Spleen (tissue), 13 donors: ENCODE measurements at places on chromosomes 2 and 18.
A peak's percentile ranks its signal among the peaks of the same experiment; 100 is the strongest.

- DNase-seq: no peak
Observed at GRCh38 chr2:33660416-33661123, 61.5 kb upstream of the FAM98A start.

DNA sequence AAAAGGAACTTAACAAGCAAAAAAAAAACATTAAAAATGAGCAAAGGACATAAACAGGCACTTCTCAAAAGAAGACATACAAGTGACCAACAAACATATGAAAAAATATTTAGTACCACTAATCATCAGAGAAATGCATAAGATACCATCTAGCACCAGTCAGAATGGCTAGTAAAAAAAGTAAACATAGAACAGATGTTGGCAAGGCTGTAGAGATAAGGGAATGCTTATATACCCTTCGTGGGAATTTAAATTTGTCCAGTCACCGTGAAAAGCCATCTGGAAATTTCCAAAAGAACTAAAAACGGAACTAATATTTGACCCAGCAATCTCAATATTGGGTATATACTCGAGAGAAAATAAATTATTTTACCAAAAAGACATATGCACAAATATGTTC lies 1751.3 kb upstream of the LRRTM1 start:
- DNase-seq: no peak

GRCh38 chr2:230885463-230886130 lies 20.9 kb downstream of the ITM2C start:
- DNase-seq: peak; percentile 76

DNA sequence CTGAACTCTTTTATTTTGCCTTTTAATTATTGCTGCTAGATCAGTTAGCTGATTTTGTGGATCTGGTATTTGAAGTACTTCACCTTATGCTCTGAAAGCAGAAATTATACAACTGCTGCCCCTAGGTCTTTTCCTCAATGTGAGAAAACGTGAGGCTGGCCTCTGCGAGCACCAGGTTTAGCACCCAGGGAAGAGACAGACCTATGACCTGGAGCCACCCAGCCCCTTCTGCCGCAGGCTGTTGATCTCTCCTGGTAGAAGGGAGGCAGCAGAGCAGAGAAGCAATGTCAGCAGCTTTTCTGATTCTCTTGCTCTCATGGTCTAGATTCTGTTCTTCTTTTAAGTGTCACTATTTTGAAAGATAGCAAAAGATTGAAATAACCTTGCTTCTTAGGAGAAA lies 19.9 kb downstream of the TRAPPC12 start:
- DNase-seq: no peak

DNA sequence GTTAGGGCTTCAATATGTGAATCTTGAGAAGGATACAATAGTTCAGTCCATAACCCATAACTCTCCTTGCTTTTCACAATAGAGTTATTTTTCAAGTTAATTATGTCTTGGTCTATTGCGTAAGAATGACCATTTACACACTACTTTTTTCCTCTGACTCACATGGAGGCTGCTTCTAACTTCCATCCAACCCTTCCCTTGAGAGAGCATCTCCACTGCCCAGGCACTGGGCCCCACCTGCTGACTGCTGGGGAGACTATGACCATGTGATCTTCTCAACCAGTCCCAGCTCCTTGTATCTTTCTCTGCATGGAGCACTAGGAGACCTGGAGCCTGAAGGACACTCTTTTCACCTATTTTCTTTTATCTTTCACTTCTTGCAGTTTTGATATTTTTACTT lies 251.5 kb downstream of the GPD2 start:
- no peak for DNase-seq

DNA sequence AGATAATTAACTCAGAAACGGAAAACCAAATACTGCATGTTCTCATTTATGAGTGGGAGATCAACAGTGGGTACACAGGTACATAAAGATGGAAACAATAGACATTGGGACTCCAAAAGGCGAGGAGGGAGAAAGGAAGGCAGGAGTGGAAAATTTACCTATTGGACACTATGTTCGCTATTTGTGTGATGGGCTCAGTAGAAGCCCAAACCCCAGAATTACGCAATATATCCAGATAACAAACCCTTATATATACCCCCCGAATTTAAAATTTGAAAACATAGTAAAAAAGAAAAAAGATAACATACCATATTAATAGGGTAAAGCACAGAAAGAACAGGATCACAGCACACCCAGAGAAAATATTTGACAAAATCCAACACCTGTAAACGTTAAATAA lies 1351.7 kb upstream of the FAM98A start:
- no peak for DNase-seq

DNA sequence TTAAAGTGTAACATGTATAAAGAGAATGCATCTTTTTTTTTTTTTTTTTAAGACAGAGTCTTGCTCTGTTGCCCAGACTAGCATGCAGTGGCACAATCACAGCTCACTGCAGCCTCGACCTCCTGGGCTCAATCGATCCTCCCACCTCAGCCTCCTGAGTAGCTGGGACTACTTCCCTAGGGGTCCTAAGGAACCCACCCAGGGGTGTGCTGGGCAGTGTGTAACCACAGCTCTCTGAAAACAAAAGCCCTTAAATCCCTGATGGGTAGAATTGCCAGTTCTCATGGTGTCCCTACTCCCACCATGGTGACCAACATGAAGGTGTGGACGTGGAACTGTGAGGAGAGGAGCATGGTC lies 105.6 kb upstream of the ST3GAL5 start:
- peak; percentile 39 for DNase-seq

DNA sequence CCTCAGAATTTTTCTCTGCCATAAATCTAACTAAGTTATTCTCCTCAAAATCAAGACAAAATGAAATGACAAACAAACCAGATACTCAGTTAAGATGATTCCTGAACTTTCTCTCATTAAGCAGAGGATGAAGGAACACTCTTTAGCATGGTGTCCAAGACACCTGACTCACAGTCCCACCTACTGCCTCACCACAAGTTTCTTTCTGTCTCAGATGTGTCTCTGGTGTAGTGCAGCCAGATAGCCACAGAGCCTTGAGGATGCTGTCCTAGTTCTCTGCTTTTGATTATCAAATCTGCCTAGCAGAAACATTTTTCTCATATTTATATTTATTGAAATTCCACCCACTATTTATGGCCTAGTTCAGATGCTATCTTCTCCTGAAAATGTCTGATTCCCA lies 103.6 kb upstream of the TMEM200C start:
- DNase-seq: no peak

GRCh38 chr2:201559067-201559710 lies 84.1 kb downstream of the TMEM237 start:
- DNase-seq: peak; percentile 73

GRCh38 chr18:43396266-43396665 lies 119.0 kb upstream of the SYT4 start:
- DNase-seq: no peak

- DNase-seq: no peak
Observed at GRCh38 chr18:30432349-30432748, 610.2 kb downstream of the DSC3 start.

GRCh38 chr2:134593519-134593918 lies 125.3 kb downstream of the TMEM163 start:
- DNase-seq: no peak
